ENCODE measurements at places on chromosomes 2 and 18.
A peak's percentile ranks its signal among the peaks of the same experiment; 100 is the strongest.

- DNase-seq: no peak
These were observed 731 bp downstream of the NRXN1 start for GRCh38 chr2:51031021-51031780.

- DNase-seq: no peak
These were observed 4.3 kb upstream of the GALNT1 start for GRCh38 chr18:35577045-35577848.

DNA sequence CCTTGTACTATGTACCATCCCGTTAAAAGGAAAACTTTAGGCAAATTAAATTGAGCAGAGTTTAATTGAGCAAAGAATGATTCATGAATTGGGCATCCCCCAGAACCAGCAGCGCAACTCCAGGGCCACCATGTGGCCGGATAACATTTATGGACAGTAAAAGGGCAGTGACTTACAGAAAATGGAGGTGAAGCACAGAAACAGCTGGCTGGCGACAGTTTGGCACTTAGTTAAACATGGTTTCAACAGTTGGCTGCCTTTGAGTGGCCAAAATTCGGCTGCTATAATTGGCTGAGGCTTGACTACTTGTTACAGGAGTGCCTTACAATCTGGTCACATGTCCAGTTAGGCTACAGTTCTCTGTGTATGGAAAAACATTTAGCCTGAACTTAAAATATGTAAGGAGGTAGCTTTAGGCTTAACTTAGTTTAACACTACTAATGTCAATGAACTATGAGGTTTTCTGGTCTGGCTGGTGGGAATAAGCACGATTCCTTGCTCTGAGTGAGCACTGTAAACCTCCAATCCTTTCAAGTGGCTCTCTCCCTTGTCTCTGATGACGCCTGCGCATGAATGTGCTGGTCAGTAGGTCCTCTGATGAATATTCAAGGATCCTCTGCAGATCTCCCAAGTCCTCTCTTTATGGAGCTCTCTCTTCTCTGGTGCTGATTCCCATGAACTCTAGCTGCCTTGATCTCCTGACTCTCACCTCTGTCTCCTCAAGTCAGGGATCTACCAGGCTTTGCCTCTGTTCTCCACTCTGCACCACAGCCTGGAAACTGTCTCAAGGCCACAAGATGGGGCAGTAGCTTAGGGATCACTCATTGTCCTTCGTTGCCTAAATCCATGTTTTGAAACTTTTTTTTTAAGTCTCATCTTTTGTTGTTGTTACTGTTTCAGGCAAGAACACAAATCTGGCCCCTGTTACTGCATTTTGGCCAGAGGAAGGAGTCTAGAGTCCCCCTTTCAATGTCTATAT lies 24.4 kb upstream of the RAB31 start:
- DNase-seq: no peak

- no peak for DNase-seq
These were observed 71.6 kb downstream of the SDC1 start for GRCh38 chr2:20153131-20153851.

DNA sequence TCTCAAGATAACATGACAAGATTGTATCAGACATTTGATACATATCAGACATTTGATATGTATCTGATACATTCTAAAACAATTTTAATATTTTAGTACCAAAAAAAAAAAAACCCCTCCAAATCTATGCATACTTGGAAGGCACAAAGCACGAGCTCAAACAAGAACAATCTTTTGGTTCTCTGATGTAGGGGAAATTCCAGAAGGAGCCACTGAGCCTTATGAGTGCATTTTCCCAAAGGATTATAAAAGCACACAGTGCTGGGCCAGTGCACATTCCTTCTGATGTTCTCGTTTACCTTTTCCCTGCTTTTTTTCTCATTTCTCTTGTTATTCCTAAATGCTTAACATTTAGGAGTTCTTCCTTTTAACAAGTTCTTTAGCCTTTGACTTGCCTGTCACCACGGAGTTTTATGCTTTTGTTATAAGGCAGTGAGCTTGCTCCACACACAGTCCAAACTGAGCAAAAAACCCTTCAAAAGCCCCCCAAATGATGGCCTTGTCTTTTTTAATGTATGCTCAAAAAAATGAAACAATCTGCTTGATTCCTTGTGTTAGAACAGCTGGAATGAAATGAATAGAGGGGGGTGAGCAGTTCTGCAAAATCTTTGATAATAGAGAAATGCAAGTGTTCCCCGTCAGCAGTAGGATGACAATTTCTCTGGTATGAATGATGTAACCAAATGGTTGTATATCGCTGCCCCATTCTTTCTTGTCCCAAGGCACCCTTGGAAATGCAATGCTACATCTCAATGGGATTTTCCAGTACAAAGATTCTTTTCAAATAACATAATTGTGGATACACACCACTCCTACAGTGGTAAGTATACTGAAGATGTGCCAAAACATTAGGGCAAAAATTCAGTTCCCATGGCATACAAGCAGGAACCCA lies 597.2 kb upstream of the ZEB2 start:
- no peak for DNase-seq

DNA sequence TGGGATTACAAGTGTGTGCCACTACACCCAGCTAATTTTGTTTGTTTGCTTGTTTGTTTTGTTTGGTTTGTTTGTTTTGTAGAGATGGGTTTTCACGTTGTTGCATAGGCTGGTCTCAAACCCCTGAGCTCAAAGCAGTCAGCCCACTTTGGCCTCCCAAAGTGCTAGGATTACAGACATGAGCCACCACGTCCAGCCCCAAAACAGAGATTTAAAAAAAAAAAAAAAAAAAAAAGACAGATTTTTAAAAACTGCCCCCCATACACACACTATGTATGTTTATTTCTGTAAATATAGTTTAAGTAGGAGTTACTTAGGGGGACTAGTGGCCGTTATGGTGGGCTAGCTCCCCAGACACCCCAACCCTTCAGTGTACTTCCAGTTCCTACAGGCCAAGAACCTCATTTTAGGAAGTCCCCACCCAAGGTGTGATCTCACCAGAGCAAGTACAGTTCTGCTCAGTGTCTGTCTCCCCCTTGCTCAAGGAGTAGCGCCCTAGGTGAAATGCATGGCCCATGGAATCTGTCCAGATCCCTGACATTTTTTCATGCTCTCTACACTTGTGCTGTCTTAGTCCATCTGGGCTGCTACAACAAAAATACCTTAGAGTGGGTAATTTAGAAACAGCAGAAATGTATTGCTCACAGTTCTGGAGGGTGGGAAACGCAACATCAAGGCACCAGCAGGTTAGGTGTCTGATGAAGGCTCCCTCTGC lies 1.6 kb upstream of the TMBIM1 start:
- no peak for DNase-seq

DNA sequence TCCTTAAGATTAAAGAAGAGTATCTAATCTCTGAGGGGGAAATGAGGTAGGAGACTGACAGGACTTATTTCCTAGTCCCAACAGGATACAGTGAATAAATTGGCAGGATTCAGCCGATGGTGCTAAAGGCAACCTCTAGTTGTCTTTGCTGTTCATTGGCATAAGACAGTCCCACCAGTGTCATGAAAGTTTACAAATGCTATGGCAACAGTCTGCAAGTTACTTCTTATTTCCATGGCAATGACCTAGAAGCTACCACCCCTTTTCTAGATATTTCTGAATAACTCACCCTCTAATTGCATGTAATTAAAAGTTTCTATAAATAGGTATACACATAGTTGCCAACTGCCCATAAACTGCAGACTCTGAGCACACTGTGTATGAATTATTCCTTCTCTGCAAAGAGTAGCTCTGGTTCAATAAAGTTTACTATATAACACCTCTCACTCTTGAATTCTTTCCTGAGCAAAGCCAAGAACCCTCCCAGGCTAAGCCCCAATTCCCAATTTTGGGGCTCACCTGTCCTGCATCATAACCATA lies 172.7 kb upstream of the LRATD1 start:
- DNase-seq: no peak

GRCh38 chr18:7002107-7002506 lies 115.5 kb downstream of the LAMA1 start:
- no peak for DNase-seq

GRCh38 chr2:176284461-176285049 lies 15.3 kb downstream of the MTX2 start:
- no peak for DNase-seq

GRCh38 chr2:43344868-43345373 lies 118.5 kb upstream of the ZFP36L2 start:
- DNase-seq: no peak

- no peak for DNase-seq
These were observed 123.2 kb downstream of the THADA start for GRCh38 chr2:43472527-43473194.

DNA sequence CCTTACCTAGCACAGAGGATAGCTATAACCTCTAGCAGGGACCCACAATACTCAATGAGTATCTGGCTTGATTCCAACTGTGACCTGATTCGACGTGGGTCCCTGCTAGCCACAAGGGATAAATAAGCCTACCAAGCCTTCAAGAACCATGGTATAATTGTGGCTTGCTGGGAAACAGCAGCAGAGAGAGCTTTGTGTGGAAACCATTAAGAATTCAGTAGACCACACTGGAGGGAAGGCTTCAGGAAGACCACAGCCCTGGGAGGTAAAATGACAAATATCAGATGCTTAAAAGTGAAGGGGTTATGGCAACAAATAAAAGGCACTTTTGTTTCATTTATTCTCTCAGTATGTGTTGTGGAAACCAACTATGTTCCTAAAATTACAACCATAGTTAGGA lies 82.6 kb upstream of the WIPF1 start:
- no peak for DNase-seq

GRCh38 chr18:49884959-49885358 lies 71.6 kb upstream of the ACAA2 start:
- no peak for DNase-seq

- DNase-seq: peak; percentile 13
These were observed 239.8 kb downstream of the HAUS1 start for GRCh38 chr18:46343931-46344372.

GRCh38 chr2:46032161-46032813 lies 264.9 kb upstream of the EPAS1 start:
- DNase-seq: no peak

- no peak for DNase-seq
These were observed 40.9 kb upstream of the TRIM43B start for GRCh38 chr2:95525294-95526035.

- DNase-seq: no peak
These were observed 72.6 kb downstream of the TXNL1 start for GRCh38 chr18:56565551-56566345.

DNA sequence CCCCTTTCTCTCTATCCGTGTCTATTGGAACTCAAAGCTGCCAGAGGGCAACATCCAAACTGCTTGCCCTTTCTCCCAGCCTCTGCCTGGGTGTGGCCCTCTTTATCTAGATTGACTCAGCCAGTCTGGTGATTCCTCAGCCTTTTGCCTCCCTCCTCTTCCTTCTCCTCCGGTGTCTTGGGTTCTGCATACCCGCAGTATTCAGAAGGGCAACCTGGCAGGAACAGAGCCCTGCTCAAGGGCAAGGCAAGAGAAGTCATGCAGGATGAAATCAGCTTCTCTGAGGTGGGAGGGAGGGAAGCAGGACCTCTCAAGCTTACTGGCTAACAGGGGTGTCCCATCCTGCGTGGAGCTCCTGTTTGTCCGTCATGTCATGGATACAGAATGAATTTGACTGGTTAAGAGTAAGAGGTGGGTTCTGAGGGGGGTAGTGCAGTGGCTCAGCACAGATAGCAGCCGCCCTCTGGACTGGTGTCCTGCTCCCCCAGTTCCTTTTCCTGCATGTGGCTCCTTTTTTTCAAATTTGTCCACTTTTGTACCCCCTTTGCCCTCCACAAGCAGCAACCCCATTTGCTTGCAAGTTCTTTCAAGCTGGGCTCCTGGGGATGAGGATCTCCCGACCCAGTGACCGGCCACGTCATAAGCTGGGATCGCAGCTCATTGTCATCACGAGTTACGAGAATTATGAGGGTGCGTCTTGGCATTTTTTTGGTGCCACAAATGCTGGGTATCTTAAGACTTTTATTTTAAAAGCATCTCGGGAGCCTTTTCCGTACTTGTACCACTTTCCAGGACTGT lies 154.1 kb downstream of the FHOD3 start:
- no peak for DNase-seq

- DNase-seq: no peak
These were observed 106.9 kb upstream of the ATL2 start for GRCh38 chr2:38483776-38484501.

DNA sequence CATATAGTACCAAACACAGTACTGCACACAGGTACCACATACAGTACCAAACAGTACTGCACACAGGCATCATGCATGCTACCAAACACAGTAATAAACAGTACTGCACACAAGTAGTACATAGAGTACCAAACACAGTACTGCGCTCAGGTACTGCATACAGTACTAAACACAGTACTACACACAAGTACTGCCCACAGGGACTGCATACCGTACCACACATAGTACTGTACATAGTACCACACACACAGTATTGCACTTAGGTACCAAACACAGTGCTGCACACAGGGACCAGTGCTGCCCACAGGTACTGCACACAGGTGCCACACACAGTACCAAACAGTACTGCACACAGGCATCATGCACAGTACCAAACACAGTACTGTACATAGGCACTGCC lies 74.9 kb downstream of the ZNF236 start:
- DNase-seq: no peak

DNA sequence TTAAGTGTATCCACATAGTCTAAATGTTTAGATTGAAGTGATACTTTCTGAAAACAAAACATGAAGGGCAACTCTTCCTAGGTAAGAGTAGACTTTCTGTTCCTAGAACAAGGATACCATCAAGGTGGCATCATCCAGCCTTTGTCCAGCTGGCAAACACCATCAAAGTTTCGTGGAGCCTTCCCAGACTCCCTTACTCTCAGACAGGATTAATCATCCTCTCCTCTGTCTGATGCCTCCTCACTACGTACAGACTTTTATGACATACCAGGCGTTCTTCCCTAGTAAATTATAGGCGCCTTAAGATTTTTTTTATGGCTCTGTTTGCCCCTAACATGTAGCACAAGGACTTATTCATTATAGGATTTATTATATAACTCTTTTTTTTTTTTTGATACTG lies 29.4 kb upstream of the ASNSD1 start:
- no peak for DNase-seq

DNA sequence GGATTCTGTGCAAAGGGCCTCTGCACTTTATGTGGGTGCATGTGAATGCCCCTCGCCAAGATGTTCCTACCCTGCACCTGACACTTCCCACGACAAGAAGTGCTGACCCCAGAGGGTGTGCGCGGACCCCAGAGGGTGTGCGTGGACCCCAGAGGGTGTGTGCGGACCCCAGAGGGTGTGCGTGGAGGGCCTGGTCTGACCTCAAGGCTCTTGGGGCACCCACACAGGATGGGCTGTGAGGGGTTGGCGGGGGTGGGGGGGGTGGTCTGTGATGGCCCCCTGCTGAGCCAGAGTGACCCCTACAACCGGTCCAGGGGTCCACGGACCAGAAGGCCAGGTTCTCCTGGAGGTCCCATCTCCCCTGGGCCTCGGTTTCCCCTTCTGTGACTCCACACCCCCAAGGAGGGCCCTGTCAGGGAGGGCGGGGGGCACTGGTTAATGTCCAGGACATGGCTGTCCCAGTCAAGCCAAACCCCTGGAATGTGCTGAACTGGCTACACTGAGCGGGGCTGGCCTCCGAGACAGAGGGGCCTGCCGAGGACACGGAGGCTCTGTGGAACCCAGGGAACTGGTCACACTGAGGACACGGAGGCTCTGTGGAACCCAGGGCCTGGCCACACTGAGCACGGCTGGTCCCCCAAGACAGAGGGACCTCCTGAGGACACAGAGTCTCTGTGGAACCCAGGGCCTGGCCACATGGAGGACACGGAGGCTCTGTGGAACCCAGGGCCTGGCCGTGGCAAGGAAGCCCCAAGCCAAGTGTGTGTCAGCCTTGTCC lies 3.1 kb downstream of the NEU4 start:
- no peak for DNase-seq

Data from CD4-positive, alpha-beta T cell (primary cell).